MM.1S (cell line): ENCODE measurements at places on chromosomes 6 and 20.

DNA sequence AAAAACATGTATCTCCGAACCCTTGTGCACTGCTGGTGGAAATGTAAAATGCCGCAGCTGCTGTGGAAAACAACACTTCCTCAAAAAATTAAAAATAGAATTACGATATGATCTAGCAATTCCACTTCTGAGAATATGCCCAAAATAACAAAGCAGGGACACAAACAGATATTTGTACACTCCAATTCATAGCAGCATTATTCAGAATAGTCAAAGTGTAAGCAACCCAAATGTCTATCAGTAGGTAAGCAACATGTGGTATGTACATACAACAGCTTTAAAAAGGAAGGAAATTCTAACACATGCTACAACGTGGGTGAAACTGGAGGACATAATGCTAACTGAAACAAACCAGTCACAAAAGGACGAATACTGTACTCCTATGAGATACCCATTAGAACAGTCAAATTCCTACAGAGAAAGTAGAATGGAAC lies 5.7 kb upstream of the RAB5IF start:
- DNase-seq, result no peak

GRCh38 chr6:157845493-157846259 lies 22.6 kb downstream of the SNX9 start:
- no peak for DNase-seq

DNA sequence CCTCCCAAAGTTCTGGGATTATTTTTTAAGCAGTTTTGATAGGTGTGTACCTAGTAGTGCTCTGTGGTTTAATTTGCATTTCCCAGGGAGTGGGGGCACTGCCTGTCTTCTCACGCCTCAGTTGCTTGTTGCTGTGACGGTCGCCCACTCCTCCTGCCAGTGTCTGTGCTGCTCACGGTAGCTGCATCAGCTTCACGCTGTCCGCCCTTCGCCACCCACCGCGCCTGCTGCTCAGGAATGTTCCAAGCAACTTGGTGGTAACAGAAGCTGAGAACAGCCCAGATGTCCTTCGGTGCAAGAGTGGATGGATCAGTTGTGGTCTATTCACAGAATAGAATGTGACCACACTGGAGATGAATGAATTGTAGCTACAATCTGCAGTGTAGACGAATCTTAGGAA lies 22.9 kb downstream of the DNAJC5 start:
- no peak for DNase-seq

GRCh38 chr6:35165630-35166071 lies 24.5 kb upstream of the TCP11 start:
- no peak for DNase-seq

DNA sequence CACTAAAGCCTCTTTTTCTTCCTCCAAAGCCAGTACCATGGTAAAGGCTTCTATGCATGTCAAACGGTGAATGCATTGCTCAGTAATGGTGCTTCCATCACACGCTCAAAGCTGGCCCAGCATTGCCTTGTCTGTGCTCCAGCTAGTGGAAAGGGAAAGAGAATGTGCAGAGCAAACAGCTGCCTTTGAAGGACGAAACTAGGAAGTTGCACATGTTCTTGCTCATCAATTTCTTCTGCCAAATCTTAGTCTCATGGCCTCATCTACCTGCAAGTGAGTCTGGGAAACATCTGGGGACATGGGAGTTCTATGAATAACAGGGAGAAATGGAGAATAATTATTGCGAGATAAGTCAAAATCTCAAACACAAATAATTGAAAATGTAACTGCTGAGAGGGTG lies 216.5 kb upstream of the SSTR4 start:
- no peak for DNase-seq

- DNase-seq, result no peak
Observed at GRCh38 chr6:1739220-1739619, 129.5 kb downstream of the FOXC1 start.

DNA sequence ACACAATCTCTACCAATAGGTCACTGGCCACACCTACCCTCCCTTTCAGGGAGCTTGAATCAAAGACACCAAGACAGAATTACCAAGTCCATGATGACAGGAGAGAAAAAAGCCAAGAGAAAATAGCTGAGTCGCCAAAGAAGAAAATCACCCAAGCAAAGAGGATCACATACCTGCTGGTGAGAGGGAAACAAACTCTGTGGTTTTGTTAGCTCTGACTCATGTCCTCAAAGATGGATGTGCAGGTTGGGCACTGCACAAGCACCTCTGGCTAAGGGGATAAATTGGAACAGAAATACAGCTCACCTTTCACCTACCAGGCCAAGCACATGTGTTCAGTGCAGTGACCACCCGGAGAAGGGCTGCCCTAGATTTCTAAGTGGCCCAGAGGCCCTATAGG lies 114.8 kb downstream of the TFAP2A start:
- peak; percentile 84 for DNase-seq

DNA sequence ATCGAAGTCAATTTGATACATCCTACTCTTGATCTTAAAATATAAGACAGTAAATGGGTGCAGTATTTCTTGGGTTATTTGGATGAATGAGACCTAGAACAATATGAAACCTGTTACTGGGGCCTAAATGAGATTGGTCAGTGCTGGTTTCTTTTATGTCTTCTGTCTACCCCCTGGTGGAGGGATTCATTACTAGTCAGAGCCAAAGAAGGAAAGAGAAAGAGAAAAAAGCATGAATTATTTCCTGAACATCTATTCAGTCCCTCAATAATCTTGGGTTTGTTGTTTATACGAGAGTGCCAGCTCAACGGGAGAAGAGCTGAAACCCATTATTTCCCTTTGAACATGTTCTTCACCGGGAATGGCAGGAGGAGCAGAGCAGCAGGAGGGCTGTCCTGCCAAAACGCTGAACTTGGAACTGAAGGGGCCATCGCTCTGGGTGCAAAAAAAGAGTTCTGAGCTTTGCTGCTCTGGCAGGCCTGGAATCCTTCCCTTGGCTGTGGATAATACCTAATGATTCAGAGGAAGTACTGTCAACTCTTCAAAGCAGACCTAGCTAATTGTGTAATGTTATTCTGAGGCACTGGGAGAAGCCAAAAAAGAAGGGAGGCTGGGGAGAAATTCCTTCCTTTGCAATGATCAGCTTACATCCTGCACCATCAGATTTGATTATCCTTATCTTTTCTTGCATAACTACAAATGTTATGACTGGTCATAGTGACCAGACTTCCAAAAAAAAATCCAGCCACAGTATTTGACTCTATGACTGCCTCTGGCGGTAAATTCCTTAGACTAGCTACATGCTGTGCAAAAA lies 72.0 kb downstream of the BLOC1S5 start:
- peak; percentile 78 for DNase-seq

DNA sequence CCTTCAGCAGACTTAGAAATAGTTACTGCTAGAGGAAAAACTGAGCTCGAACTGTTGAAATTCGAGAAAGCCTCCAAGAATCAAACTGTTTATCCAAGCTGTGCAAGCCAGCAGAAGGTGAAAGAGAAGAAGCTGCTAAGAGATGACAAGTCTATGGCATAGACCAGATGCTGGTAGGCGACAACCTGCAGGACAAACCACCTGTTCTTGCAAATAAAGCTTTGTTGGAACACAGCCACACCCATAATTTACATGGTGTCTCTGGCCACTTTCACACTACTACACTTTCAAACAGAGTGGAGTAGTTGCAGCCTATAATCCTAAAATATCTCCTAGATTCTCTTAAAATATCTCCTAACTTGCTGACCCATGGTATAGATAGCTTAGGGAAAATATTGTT lies 33.3 kb downstream of the TNFRSF21 start:
- DNase-seq, result no peak

DNA sequence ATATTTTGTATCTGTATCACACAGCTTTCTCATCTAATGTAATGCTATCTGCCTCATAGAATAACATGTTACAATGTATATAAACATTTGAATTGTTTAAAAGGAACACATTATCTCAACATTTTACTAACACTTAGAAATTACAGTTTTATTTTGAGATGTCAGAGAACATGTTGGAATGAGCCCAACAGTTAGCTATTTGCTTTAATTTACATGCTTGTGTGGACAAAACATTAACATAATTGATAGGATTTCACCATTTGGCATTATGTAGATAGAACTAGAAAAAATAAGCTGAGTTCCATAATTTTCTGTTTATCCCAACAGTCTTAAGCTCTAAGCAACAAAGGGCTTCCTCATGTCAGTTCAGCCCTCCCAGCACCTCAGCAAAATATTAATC lies 330.9 kb downstream of the LMBRD1 start:
- DNase-seq, result no peak

- no peak for DNase-seq
Observed at GRCh38 chr6:26161322-26161721, 74.1 kb downstream of the HFE start.

DNA sequence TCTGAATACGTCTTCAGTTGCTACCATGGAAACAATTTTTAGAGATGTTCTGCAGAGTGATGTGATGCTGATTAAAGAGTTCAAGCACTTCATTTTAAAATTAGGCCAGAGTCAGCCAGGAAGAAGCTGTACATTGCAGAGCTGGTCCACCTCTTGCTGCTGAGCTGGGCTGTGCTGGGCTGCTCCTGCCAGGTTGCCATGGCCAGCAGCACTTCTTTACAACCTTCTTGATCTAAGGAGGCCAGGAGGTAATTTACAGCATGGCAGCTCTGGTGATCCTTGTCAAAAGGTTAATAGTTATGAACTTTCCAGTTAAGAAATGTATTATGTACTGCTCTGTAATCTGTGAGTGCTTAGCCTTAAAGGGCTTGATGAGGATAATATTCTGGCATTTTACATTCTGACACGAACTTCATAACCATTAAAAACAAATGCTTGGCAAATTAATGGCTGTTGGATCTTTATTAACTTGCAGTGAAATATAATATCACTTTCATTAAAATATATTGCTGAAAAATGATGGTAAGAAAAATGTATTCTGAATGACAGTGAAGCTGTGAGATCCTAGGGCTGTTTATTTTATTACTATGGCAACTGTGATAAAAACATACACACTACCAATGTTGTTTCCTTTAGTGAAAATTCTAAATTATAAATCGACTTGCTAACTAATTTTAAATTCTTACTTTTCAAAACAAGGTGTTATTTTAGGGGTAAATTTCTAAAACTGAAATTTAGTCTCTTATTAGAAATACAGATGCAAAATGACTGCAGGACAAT lies 259.7 kb downstream of the RFPL4B start:
- no peak for DNase-seq

- DNase-seq, result peak; percentile 42
Observed at GRCh38 chr6:128519931-128520435, 416 bp downstream of the PTPRK start.
